ENCODE measurements at places on chromosomes 16 and 17. TPM values are rescaled to one million over a fixed set of nuclear protein-coding genes. Genes with fewer than 3 reads are reported as not detected.

Gene EME2
- not detected for polyA plus RNA-seq

Gene CHST5
- 0.14 TPM for polyA plus RNA-seq

Gene OTOP2
- not detected for polyA plus RNA-seq

Gene TBX2
- not detected for polyA plus RNA-seq

Gene SLC5A11
- 18.1 TPM for polyA plus RNA-seq

Gene CD300E
- polyA plus RNA-seq, result not detected

Gene KRTAP1-5
- polyA plus RNA-seq, result not detected

Gene TIMP2
- 15.3 TPM for polyA plus RNA-seq

Gene PIK3R6
- polyA plus RNA-seq, result not detected

Gene CHP2
- not detected for polyA plus RNA-seq
